ENCODE measurements at places on chromosomes 4 and X. TPM values are rescaled to one million over a fixed set of nuclear protein-coding genes. Genes with fewer than 3 reads are reported as not detected.

DNA sequence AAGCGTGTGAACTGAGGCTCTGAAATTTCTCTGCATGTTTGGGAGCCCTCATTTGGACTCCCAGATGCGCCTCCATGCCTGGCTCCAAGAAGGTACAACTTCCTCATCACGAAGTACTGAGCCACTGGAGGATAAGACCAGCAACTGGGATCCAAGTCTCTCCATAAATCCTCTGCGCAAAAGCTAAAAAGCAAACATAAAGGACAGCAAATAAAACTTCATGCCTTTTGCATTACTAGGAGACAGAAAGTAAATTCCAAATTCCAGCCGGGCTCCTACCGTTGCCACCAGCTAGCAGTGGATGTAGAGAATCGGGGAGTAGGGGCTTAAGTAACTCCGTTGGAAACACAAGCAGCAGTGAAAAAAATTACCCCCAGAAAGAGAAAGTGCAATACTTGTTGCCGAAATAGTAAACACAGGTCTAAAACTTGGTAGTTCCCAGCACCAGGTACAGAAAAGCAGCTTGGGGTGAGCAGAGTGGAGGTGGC, 477.1 kb upstream of the TENM3 start:
- DNase-seq = no peak

DNA sequence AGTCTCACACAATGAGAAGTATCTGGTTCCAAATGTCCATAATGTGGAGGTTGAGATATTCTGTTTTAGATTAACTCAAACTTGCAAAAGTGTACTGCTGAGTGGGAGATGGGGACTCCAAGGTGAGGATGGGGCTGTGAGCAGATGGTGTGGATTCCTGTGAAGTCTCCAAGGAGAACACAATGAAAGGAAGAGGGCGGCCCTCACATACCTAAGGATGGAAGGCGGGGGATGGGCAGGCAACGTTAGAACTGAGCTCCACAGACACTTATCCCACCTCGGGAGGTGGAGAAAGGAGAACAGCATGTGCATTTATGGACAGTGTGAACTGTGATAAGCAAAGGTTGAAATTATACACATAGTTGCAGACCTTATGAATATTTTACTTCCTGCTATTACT, 9.9 kb upstream of the SPATA4 start:
- DNase-seq = no peak

Gene TEX13D
- total RNA-seq = not detected

Gene TAF9B
- total RNA-seq = 13.9 TPM

- no peak for DNase-seq
Measured at GRCh38 chr4:172546782-172547181, 621.8 kb upstream of the GALNT7 start.

- peak; percentile 16 for DNase-seq
Measured at GRCh38 chrX:120251471-120252011, 929 bp downstream of the ZBTB33 start.

DNA sequence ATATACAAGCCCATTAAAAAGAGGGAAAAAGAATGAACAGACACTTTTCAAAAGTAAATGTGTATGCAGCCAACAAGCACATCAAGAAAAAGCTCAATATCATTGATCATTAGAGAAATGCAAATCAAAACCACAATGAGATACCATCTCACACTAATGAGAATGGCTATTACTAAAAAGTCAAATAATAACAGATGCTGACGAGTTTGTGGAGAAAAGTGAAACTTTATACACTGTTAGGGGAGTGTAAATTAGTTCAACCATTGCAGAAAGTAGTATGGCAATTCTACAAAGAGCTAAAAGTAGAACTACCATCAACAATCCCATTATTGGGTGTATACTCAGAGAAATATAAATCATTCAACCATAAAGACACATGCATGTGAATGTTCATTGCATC, 203.0 kb downstream of the ARAP2 start:
- no peak for DNase-seq

DNA sequence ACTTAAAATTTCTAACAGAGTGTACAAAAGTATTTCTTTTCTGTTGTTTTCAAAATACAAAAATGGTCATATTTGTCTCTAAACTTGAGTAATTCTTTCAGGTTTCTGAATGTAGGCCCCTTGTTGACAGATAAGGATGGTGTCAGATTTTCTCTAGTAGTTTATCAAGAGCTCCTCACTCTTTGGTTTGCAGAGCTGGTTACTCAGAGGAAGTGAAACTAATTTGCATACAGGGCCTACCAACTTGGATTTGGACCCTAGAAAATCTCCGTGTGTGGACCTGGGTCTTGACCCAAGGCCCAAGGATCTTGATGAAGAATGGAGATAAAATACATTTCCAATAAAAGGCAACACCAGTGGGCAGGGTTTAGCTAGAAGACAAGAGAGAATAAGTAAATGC, 433 bp upstream of the ADH6 start:
- no peak for DNase-seq

- DNase-seq = no peak
Measured at GRCh38 chr4:150619042-150619441, 37.1 kb downstream of the MAB21L2 start.

GRCh38 chr4:60724623-60725022, 475.5 kb upstream of the ADGRL3 start:
- DNase-seq = no peak

GRCh38 chr4:81604683-81605218, 133.0 kb upstream of the RASGEF1B start:
- DNase-seq = no peak

Gene MTM1
- total RNA-seq = 31.9 TPM
